ENCODE measurements at places on chromosomes 7 and 10.

DNA sequence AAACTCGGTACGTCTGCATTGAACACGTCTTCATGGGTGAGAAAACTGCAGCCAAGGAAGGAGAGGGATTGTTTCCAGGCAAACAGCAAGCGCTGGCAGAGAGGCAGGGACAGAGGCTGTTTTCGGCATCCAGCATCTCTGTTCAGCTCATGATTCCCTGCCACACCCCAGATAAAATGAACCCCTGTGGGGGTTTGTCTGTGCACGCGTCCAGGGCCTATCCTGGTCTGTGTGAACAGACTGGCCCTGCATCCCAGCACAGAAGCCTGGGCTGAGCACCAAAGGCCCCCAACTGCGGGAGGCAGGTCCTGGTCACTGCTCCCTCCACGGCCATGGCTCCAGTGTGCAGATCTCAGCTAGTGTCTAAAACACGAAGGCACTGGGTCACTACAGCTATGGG, 83.3 kb upstream of the FAM20C start:
- DNase-seq, result no peak

DNA sequence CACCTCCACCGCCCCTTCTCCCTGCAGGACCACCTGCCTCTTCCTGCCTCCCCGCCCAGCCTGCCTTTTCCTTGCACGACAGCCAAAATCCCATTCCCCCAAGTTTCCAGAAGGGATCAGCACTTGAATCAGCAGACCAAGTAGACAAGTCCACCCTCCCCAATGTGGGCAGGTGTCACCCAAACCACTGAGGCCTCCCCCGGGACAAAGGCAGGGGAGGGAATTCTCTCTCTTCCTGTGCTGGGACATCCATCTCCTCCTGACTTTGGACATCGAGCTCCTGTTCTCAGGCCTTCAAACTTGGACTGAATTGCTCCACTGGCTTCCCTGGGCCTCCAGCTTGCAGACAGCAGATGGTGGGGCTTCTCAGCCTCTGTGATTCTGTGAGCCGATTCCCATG, 21.6 kb upstream of the PSMG3 start:
- DNase-seq, result no peak

- no peak for DNase-seq
Observed at GRCh38 chr7:70410134-70410750, 721.7 kb upstream of the GALNT17 start.

- no peak for DNase-seq
Observed at GRCh38 chr7:117230276-117231046, 92.4 kb downstream of the WNT2 start.

DNA sequence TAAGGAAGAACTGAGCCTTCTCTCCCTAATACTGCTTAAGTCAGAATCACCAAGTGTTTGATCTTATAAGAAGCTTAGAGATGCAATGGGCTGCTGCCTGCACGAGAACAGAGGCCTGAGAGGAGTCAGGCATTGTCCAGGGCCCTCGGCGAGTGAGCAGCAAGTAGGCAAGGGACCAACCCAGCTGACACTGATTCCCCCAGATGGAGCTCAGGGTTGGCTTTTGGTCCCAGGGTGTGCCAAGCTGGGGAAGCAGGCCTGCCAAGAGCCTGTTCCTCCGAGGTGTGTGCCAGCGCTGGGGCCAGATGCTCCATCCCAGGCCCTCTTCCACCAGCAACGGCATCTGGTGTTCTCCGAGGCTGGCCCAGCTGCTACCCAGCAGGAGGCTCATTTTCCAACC, 222.0 kb upstream of the ZMIZ1 start:
- no peak for DNase-seq
